ENCODE measurements at places on chromosomes 12 and 14. TPM values are rescaled to one million over a fixed set of nuclear protein-coding genes. Genes with fewer than 3 reads are reported as not detected.
A peak's percentile ranks its signal among the peaks of the same experiment; 100 is the strongest.

Gene PTCSC3
- not detected for total RNA-seq

Gene FSCB
- 0.02 TPM for total RNA-seq

Gene C12orf50
- not detected for total RNA-seq

Gene ENDOU
- not detected for total RNA-seq

Gene FLVCR2
- total RNA-seq, result 0.99 TPM

Gene POTEM
- total RNA-seq, result not detected

Gene SDSL
- total RNA-seq, result 7.6 TPM

Gene JPH4
- total RNA-seq, result not detected

Gene ZFHX2
- total RNA-seq, result 0.10 TPM

Gene EPYC
- 5.6 TPM for total RNA-seq

Gene PRB2
- not detected for total RNA-seq

Gene GLI1
- total RNA-seq, result 6.3 TPM

Gene SYNDIG1L
- total RNA-seq, result not detected

Gene DIO3
- total RNA-seq, result not detected

Gene MUCL1
- not detected for total RNA-seq

Gene ABCC9
- 0.06 TPM for total RNA-seq

Gene GALNT16
- 0.52 TPM for total RNA-seq

DNA sequence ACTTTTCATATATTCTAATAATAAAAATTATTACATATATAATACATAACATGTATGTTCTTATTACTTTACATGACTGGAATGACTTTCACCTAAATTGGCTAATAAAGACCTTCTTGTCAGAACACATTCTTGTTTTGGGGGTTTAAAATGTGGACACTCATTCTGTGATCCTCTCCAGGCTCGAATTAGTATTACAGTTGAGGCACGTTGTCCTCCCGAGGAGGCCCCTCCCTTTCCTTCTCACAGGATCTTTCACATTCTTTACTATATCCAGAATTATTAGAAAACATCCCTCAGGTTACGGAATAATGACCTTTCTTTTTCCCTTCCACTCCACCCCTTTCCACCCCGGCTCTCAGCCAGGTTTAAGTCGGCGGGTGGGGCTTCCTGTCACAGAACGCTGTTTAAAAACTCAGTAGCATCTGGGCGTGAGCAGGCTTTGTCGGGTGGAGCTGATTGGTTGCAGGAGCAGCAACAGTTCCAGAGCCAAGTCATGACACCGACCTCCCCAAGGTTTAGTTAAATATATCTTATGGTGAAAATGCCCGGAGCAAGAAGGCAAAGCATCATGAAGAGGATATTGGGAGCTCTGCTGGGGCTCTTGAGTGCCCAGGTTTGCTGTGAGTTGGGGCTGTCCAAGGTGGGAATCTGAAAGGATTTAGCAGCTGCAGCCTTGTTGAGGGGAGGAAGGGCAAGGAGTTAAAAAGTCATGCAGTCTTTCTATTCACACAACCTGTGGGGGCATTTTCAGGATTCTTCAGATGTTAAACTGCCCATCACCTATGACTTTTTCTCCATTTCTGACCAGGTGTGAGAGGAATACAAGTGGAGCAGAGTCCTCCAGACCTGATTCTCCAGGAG lies 396.7 kb upstream of the OR4E1 start:
- DNase-seq, result peak; percentile 35

GRCh38 chr14:55127460-55127951 lies 1.5 kb upstream of the LGALS3 start:
- DNase-seq, result no peak

DNA sequence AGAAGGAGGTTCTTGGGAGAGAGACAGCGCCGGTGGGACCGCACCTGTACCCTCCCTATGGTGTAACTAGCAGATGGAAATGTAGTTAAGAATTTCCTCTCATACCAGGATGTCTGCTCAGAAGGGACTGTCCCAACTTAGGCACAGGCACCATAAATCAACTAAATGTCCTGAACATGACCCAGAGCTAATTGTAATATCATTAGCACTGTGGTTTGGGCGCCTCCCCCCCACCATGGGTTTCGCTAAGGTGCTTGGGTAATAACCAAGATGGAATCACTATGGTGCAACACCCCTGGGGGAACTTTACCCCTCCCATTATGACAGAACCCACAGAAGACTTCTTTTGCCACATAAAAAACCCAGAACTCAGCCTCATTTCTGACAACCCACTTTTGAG lies 15.9 kb downstream of the ZNF641 start:
- no peak for DNase-seq

GRCh38 chr12:62686938-62687337 lies 220.3 kb downstream of the MON2 start:
- no peak for DNase-seq

GRCh38 chr12:90954428-90954827 lies 548 bp downstream of the CCER1 start:
- DNase-seq, result no peak

GRCh38 chr12:111170543-111170942 lies 198.4 kb downstream of the PHETA1 start:
- no peak for DNase-seq

DNA sequence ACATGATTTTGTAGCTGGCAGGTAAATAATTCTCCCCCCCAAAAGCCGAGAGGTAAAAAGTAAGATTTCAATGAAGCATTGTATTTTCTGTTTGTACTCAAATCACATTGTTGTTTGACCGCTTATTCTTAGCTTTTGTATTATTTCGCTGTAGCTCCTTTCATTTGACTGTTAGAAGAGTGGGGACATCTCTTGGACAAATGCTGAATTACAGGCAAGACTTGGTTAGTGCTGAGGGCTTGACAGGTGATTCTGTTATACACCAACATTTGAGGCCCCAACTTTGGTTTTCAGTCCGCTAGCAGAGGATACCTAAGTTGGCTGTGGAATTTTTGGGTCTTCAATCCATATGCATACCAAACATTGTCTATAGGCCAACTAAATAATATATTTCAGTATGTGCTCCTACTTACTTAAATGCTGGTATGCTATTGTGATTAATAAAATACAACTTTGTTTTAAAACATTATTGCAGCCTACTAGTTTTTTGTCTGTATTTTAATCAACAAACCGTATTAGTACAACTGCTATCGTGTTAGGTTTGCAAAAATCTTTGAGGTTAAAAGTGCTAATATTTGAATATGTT lies 102.2 kb downstream of the ERC1 start:
- peak; percentile 55 for DNase-seq

- DNase-seq, result no peak
Measured at GRCh38 chr12:26939192-26939832, 1.0 kb downstream of the FGFR1OP2 start.

DNA sequence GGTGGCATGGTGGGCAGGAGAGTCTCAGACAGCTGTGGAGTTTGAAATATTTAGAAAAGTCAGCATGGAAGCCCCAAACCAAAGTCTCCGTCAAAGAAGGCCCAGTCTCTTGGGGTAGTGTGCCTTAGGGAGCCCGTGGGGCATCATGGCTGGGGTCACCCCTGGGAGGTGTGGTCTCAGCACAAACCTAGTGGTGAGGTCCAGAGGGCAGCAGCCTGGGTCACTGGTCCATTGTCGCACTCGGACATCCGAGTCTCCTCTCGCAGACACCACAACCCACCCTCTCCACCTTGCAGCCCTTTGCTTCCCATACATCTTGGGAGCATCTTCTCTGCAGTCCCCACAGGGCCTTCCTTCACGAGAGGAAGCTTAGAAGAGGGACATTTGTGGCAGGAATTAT lies 588.0 kb upstream of the TMEM132C start:
- DNase-seq, result no peak

DNA sequence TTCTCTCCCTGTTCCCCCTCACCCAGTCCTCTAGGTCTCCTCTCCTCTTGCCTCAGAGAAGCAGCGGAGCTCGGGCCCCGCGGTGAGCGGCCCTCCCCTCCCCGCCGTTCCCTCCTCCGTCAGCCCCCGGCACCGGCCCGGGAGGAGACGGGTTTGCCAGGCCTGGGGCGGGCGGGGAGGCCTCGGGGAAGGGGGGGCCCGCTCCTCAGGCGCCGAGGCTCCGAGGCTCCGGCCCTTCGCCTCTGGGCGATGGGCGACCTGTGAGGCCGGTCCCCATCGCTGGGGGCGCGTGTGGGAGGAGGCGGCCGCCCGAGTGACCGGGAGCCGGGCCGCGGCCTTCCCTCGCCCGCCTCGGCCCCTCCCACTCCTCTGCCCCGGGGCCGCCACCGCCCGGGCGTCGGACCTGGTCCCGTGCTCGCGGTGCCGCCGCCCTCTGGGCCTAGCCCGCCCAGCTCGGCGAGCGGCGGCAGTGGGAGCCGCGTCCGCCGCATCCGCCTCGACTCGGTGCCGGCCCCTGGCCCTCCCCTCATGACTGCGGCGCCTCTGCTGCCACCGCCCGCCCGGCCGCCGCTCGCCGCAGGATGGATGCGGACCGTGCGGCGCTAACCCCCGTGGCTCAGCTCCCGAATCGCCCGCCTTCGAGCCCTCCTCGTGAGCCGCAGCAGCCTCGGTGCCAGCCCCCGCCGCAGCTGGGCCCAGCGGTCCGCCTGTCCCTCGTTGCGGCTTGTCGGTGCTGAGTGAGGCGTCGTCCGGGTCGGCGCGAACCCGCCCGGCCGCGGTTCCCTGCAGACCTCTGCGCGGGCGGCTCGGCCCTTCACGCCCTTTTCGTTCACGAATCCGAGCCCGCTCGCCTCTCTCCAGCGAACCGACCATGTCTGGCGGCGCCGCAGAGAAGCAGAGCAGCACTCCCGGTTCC lies 574 bp downstream of the WNK1 start:
- DNase-seq, result no peak

- no peak for DNase-seq
Measured at GRCh38 chr12:6959058-6959804, 8.1 kb downstream of the PTPN6 start.

- DNase-seq, result no peak
Measured at GRCh38 chr14:84234281-84234680, 1295.7 kb upstream of the FLRT2 start.

DNA sequence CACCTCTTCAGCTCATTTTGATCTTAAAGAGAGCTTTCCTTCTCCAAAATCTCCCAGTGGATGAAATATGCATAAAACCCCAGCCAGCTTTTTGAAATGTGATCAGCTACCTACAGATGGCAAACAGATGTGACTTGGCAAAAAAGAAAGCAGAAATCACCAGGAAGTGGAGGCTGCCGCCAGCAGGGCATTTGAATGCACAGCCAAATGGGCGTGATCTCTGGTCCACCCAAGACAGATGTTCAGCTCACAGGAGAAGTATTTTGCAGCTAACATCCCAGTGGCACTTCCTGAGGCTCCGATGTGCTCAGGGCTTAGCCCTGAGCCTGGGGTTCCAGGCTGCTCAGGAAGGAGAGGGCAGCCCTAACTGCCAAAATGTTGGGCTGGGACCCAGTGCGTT lies 78.3 kb downstream of the LGMN start:
- DNase-seq, result peak; percentile 55

Data from H4 (cell line).